Kidney glomerular epithelial cell (primary cell): ENCODE measurements at places on chromosomes 2 and 18.

- DNase-seq, result no peak
Observed at GRCh38 chr18:71374294-71375000, 1085.6 kb downstream of the SOCS6 start.

DNA sequence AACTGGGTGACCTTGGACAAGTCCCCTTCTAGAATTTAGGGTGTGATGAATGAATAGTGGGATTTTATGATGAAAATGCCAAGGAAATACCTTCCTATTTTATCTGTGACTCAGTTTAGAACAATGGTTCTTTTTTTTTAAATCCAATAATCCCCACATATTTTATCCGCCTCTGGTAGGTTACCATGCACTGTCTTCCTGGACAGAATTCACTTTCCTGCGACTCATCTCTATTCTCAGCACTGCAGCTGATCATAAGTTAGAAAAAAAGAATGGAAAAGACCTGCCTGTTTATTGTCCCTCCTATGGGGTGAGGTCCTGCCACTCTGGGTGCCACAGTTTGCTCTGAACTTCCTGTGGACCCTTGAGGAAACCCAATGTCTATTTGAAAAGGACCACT is 73.1 kb downstream of the IRS1 start:
- no peak for DNase-seq

DNA sequence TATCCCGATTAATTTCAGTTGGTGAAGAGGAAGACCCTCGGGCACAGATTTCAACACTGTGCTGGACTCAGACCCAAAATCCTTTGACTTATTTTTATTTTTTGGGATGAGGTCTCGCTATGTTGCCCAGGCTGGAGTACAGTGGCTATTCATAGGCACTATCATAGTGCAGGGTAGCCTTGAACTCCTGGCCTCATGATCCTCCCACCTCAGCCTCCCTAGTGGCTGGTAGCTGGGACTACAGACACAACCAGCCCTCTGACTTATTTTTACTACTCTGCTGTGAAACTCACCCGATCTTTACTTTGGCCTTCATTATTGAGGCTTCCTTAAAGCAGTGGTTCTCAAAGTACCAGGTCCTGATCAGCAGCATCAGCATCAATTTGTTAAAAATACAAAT is 18.2 kb upstream of the ADAM17 start:
- DNase-seq, result no peak

- no peak for DNase-seq
Observed at GRCh38 chr18:55856679-55857078, 268.7 kb upstream of the TCF4 start.

DNA sequence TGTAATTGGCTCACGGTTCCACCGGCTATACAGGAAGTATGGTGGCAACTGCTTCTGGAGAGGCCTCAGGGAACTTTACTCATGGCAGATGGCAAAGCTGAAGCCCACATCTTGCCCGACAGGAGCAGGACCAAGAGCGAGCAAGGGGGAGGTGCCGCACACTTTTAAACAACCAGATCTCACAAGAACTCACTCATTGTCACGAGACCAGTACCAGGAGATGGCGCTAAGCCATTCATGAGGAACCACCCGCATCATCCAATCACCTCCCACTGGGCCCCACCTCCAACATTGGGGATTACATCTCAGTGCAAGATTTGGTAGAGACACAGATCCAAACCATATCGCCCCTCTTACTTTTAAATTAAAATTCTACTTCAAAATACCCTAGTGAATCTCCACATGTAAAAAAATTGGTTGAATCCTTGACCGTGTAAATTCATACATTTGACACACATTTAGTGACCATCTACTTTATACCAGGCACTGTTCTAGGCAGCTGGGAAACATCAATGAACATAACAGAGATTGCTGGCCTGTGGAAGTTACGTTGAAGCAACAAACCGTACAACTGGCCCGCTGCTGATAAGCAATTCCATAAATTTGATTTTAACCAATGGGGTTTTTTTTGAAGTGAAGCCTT is 87.6 kb downstream of the ALPK2 start:
- DNase-seq, result no peak

DNA sequence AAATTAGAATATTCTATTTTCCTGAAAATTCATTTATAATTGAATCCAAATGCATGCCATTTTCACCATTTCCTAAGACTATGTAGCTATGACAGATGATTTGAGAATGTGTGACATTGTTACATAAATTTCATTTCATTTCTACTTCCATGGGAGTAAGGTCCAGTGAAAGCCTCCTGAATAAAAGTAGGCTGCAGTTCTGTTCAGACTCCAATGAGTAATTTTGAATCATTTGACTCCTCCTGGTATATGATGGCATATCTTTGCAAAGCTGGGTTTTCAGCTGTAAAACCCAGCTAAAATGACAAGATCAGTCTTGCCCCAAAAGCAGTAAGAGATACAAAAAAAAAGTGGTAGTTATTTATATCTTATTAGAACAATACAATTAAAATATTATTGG is 101.0 kb upstream of the DNAJC10 start:
- DNase-seq, result no peak

DNA sequence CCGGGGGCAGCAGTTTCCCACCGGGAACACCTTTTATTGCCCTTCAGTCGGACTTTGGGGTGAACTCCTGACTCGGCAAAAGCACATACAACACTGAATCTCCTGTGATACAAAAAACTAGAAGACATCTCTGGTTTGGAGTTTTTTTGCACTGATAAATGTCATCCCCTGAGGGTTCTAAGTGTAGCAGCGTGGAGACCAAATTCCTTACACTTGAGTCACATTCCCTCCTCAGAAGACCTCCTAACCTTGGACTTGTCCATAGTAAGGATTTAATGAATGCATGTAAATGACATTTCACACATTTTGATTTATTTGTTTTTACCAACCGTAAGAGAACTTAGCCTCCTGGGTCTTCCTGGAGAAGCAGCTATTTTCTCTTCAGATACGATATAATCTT is 54.0 kb upstream of the GPR45 start:
- no peak for DNase-seq

- no peak for DNase-seq
Observed at GRCh38 chr2:203887677-203888076, 20.1 kb downstream of the CTLA4 start.

- DNase-seq, result no peak
Observed at GRCh38 chr18:7207366-7207915, 23.4 kb upstream of the LRRC30 start.

DNA sequence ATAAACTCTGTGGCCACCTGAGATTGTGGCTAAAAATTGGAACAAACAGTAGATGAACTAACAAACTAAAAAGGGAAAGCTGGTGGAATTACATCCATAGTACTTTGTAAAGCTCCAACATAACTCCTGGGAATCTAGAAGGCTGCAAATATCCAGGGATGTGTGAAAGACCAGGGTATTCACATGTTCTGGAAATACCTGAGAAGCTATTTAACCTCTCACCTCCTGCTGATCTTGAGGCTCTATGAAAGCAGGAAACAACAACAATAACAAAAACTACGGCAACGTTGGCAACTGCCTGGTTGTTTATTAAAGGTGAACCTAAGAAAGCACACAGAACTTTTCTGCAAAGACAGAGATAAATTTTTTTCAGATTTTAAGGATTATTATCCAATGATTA is 171.3 kb downstream of the CCDC178 start:
- no peak for DNase-seq

DNA sequence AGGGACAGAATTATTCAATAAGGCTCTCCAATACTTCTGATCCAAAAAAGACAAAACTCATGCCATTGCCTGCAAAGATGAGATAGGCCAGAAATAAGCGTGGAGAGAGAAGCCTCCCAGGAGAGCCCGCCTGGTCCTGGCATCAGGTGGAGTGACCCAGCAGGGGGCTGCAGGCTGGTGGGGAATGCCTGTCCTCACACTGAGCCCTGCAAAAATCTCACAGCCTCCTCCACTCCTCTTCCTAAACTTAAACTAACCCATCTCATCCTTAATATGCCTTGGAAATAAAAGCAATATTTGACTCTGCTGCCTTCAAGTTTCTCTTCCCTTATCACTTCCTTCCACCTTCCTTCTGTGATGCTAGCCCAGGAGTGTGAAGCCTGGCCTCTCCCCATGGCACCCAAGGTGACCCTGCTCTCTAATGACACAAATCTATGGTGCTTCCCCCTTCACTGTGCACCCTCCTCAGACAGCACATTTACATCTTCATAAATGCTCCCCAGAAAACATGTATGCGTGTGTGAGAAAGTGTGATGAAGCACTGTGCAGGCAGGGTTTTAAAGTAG is 218.4 kb downstream of the ANAPC1 start:
- no peak for DNase-seq

DNA sequence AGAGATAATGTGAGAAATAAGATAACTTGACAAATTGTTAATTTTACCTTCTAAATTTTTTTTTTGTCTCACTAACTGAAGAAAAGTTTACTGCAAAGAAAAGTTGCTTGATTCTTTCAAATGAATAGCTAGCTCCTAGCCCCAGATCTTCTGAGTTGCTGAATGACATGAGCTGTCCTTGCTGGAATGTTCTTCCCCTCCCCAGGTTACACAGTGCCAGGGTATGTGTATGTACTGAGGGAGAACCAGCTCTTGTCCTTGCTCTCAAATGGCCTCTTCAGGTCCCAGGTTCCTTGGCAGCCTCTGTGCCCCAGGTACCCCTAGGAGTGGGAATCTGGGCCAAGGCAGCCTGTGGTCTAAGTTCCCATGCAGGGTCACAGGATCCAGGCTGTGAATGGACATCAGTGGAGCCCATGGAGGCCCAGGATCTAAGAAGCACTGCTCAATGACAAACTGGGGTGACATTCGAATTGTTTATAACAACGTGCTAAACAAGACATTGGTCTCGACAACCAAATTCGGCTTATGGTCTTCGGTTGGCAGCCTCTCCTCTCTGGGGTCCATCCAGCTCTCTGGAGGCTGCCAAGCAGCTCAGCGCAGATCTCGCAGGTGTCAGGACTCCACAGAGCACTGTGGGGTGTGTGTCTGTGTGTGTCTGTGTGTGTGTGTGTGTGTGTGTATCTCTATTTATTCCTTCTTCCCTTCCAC is 17.1 kb upstream of the INO80C start:
- DNase-seq, result no peak

DNA sequence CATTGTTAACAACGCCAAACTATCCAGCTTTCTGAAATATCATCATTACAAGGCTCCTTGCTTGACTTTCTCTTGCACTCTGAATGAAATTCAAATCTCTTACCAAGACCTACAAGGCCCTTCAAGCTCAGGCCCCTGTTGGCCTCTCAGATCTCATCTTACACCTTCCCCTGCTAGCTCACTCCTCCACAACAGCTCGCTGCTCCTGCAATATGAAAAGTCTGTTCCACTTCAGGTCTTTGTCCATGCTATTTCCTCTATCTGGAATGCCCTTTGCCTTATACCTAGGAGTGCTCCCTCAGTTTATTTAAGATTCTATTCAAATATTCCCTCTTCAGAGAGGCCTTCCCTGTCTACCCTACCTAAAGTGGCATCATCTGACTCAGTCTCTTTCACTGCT is 91.7 kb downstream of the SESTD1 start:
- DNase-seq, result no peak

DNA sequence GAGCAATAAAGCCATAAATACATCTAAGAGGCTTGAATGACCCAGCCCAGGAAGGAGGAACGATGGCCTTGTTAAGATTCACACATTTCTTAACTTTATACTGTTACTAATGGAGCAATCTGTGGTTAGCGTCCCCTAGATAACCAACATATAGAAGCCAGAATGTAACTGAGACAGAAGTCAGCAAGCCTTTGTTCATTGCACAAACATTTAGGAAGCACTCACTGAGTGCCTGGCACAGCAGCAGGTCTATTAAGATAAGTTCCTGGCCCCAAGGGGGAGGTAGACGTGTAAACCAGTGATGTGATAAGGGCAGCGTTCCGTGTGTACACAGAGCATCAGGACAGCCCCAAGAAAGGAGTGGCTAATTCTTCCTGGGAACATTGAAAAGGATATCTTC is 63.6 kb upstream of the ATL2 start:
- DNase-seq, result no peak

DNA sequence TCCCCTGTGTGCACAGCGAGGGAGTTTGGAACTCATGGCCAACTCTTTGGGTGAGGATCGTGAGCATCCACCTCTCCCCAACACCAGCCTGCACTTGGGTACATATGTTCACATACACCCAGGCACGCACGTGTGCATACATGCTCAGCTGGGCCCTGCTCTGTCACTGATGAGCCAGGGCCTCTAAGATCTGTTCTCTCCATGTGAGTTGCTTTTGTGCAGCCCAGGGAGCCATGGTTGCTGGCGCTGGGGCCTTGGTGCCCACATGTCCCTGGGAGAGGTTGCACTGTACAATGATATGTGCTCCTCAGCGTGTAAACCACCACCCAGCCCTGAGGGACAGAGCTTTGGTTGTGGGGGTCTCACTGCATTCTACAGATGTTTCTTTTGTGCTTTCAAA is 44.1 kb downstream of the KLHL29 start:
- DNase-seq, result no peak

GRCh38 chr2:63788071-63788470 is 53.6 kb upstream of the UGP2 start:
- DNase-seq, result peak; percentile 6

- DNase-seq, result no peak
Observed at GRCh38 chr2:107700073-107700472, 126.6 kb upstream of the RGPD4 start.

GRCh38 chr2:200961674-200962073 is 1.8 kb downstream of the ORC2 start:
- no peak for DNase-seq

DNA sequence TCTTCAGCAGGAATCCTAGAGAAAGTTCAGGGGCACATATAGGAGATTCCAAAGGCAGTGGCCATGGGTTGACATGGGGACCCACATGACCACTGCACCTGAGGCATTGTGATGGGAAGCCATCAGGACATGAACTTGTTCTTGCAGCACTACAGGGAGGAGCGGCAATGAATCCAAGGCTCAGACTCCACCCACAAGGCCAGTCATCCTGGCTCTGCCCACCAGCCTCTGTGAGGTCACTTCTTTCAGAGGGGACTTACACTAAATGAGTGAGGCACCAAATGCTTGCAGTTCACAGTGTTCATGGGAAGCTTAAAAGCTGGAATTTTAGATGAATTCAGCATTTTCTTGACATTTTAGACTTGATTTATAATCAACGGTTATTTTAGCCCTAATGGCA is 254.2 kb downstream of the SETBP1 start:
- no peak for DNase-seq

DNA sequence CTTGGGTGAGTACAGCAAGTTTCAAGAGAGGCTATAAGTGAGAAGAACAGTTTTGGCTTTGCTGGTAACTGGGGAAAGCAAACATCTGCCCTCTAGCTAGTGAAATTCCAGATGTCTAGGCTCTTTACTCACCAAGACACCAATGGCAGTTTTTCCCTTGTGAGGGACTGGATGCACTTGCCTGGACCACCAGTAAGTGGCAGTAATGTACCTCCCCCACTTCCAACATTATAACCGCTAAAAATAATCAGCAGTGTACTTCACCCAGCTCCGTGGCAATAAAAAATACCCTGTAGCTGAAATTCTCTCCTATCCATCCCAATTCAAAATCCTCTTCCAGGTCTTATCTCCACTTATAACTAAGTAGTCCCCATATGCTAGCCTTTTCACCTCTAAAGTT is 383.9 kb downstream of the ARHGAP15 start:
- peak; percentile 41 for DNase-seq

GRCh38 chr2:236712304-236712703 is 142.7 kb downstream of the ACKR3 start:
- no peak for DNase-seq

- DNase-seq, result peak; percentile 21
Observed at GRCh38 chr2:44130441-44130840, 38.2 kb upstream of the PPM1B start.

- no peak for DNase-seq
Observed at GRCh38 chr2:118834440-118834810, 13.0 kb downstream of the EN1 start.
